ENCODE measurements at places on chromosomes 11 and 22. TPM values are rescaled to one million over a fixed set of nuclear protein-coding genes. Genes with fewer than 3 reads are reported as not detected.

GRCh38 chr11:130652671-130653335 lies 204.4 kb downstream of the ADAMTS15 start:
- no peak for DNase-seq

DNA sequence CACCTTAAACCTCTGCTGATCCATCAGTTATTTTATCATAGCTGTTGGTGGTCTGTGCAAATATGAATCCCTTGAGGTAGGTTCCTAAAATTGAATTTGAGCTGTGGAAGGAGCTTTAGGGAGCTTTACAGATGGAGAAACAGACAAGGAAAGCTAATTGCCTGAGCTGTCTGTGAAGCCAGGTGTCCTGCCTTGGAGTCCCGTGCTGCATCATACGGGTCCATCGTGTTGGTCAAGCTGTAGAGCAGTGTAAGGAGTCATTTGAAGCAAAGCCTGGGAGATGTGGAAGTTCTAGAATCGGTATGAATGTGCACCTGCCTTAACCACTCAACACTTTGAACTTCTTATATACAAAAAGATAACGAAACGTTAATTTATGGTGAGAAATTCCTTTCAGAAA lies 1.0 kb downstream of the POLA2 start:
- no peak for DNase-seq

DNA sequence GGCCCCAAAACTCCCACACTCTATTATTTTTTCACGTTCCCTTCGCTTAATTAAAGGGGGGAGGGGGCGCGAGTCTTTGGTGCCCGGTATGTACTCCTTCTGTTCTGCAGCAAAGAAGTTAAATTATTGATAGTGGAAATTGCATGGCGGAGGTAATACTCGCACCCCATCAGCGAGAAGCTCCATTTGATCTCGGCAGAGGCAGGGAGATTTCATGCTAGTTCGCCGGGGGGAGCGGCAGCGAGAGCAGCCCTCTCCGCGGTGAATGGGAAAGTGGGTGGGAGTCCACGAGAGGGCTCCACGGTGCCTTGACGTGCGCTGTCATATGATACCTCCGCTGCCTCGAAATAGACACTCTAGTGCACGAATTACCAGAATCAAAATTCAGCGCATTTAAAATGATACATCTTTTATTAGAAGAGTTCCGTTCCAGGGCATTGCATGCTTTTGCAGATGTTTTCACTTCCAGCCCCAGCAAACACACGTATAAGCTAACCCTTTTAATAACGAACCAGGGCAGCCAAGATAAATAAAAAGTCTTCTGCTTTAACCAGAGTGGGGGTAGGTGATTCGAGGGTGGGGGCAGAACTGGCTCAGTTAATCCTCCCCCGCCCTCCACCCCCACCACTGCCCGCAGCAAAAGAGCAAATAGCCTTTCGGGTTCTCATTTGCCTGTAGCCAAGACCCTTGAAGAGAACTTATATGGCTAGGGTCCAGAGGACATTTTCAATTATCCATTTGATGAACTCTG lies 1.3 kb upstream of the BDNF start:
- no peak for DNase-seq

- no peak for DNase-seq
These were observed 478.0 kb upstream of the TENM4 start for GRCh38 chr11:79918846-79919245.

DNA sequence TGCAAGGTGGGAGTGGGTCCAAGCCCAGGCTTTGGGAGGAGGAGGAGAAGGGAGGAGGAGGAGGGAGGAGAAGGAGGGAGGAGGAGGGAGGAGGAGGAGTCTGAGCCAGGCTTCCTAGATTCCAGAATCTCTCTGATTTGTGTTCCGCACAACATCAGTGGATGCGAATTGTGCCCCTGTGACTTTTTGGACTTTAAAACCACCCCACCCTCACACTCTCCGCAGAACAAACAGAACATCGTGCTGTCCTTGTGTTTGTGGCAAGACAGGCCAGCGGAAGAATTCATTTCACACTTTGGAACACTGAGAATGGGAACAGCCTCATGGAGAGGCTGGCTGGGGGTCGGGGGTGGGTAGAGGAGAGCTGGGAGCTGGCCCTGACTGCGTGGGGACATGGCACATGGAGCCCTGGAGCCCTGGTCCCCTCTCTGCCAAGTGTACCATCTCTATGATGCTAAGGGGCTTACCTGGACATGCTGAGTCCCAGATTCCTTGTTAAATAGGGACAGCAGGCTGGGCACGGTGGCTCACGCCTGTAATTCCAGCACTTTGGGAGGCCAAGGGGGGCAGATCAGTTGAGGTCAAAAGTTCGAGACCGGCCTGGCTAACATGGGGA lies 16.4 kb upstream of the SHANK2 start:
- DNase-seq = no peak

DNA sequence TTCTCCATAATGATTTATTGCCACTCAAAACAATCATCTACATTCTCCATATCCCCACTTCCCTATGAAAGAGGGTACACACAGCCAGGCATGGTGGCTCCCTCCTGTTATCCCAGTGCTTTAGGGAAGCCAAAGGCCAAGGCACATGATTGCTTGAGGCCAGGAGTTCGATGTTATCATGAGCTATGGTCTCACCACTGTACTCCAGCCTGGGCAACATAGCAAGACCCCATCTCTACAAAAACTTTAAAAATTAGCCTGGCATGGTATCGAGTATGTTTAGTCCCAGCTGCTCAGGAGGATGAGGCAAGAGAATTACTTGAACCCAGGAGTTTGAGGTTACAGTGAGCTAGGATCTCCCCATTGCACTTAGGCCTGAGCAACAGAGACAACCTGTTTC lies 6.0 kb downstream of the HPS5 start:
- no peak for DNase-seq

GRCh38 chr11:47791774-47792430 lies 24.8 kb upstream of the FNBP4 start:
- no peak for DNase-seq

The SLC5A1 gene
- polyA plus RNA-seq = 0.42 TPM

The ADAMTS15 gene
- polyA plus RNA-seq = 65.2 TPM

The OR8G5 gene
- not detected for polyA plus RNA-seq

The PRR33 gene
- 0.32 TPM for polyA plus RNA-seq

The TMPRSS4 gene
- polyA plus RNA-seq = 25.6 TPM

The SHISAL1 gene
- polyA plus RNA-seq = 3.3 TPM

Data from renal cortex interstitium (tissue), 15 donors.